ENCODE measurements at places on chromosomes 7 and 10.

DNA sequence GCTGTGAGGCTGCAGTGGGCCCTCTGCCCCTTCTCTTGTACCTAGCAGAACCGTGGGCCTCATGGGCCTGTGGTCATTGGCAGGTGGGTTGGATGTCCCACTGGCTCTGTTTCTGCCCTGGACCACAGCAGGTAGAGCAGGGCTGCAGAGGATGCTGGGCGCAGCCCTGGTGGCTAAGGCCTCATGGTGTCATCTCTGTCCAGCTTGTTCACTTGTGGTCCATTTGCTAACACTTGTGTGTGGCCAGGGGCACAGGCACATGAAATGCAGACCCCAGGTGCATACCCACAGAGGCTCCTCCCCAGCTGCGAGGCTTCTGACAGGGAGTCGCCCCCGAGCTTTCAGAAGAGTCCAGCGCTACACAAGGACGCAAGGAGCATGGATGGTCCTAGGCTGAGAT lies 22.4 kb upstream of the TBRG4 start:
- no peak for DNase-seq

GRCh38 chr7:144437370-144438191 lies 34.1 kb upstream of the NOBOX start:
- no peak for DNase-seq

DNA sequence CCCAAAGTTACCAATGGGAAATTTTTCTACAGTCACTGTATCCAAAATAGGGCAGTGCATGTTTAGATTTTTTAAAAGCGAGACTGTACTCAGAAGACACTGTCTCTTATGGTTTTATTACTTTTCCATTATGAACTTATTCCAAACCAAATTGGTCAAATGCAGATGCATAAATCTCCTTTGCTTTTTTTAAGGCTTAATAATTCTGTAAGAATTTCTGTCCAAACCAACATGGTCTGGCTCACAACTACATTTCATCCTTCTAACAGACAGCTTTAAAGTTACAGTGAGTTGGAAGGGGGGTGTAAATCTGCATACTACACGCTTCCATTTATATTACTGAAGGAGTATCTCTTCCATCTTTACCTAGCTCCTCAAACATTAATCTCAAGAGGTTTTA lies 199.2 kb downstream of the SLC25A13 start:
- DNase-seq: no peak

DNA sequence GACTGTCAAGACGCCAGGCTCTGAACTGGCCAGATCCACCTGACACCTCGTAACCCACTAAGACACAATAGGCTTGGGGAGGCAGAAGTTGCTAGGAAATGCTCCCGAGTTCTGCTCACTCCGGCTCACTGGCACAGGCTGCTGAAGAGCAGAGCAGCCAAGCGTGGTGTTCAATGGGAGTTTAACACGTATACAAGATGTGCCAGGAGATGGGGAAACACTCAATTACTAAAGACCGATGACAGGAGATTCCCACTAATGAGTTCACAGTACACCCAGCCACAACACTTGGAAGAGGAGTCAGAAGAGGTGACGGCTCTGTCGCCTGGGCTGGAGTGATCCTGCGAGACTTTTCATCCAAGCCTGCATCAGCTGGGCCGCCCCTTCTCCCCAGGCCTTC lies 303.4 kb downstream of the GFRA1 start:
- DNase-seq: no peak

- DNase-seq: no peak
Measured at GRCh38 chr10:118974951-118975350, 54.6 kb upstream of the NANOS1 start.

GRCh38 chr10:33661580-33662336 lies 327.3 kb upstream of the NRP1 start:
- DNase-seq: no peak

DNA sequence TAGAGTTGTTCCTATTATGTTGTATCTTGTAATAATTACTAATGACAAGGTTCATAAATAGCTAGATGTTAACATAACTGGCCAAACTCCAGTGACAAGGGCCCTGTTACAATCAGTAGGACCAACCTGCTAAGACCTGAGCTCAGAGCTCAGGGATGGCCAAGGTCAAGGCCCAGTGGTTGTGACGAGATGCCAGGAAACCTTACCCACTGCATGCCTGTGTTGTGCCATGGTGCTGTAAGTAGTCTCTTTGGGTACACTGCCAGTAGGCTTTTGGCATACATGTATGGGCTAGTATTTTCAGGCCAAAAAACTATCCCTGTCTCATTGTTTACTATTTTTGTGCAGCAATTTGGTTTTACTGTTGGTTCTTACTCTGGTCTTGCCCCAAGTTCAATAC lies 7.9 kb upstream of the IDI2 start:
- no peak for DNase-seq

GRCh38 chr10:127939786-127940330 lies 33.0 kb downstream of the PTPRE start:
- no peak for DNase-seq

DNA sequence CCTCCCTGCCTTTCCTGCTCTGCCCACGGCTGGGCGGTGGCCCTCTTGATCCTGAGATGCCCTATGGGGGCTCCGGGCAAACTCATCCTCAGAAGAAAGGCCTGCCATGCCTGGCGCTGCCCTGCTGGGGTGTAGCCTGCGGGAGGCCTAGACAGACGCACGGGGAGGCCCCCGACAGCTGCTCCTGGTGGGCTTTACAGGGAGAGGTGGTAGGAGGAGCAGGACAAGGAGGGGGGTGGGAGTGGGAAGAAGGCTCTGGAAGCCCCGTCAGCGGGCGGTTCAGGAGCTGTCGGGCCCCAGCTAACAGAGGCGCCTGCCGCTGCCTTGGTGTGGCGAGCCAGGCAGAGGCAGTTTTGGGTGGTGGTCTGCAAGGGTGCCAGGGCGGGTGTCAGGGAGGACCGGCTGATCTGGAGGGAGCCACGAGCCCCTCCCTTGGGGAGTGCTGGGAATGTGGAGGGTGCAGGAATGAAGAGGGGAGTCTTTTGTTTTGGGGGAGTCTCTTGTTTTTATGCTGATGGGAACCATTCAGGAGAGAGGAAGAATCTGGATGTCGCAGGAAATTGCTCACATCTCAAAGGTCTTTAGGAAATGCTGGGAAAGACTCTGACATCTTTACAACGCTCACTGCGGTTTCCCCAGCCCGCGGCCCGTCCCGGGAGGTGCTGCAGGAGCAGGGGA lies 63.5 kb downstream of the CFAP46 start:
- DNase-seq: no peak

DNA sequence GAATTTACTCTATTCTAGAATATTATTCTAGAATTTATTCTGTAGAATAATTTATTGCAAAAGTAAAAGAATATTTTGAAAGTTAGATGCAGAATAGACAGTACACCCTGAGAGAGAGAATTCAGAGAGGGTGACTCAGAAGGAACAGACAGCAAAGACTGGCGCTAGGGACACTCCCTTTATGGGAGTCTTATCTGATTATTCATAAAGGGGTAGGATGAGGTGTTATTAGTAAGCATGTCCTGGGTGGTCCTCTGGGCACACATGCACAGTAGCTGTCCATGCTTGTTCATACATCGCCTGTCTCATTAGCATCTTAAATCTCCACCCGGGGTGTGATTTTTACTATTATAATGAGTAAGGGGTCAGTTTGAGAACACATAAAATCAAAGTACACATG lies 100.1 kb downstream of the XPNPEP1 start:
- DNase-seq: no peak

GRCh38 chr10:132989476-132990415 lies 47.4 kb upstream of the CFAP46 start:
- DNase-seq: no peak

DNA sequence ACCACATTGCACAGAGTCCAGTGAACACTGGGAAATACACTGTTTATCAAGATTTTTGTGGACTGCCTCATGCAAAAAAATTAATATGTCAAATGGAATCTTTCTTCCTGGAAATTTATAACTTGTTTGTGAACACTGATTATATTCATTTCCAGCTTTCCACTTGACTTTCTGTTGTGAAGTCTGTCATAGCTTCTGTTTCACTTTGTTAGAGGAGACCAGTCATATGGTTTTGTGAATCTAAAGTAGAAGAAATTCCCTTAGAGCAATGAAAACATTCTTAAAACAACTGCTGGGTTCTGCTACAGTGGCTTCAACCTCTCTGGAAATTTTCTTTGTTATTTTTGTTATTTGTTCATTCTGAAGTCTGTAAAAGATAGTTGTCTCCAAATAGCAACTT lies 349.5 kb upstream of the NFE2L3 start:
- DNase-seq: no peak

- no peak for DNase-seq
Measured at GRCh38 chr10:127836966-127837365, 55.8 kb downstream of the CLRN3 start.

- DNase-seq: no peak
Measured at GRCh38 chr10:114174695-114175188, 739 bp upstream of the CCDC186 start.

- DNase-seq: no peak
Measured at GRCh38 chr7:137395420-137395819, 51.9 kb upstream of the PTN start.

DNA sequence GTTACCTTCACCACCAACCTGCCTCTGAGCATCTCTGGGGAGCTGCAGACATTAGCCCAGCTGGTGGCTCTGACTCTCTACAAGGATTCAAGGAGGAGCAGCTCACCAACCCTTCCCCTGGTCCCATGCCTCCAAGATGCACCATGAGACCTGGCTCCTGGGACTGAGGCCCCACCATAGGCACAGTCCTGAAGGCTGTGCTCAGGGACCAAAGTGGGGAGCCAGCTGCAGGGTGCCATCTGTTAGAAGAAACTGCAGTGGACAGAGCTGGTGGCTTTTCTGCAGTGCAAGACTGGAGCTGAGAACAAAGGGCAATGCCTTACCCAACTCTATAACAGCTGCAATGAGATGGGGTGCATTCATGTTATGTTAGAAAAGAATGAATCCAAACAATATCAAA lies 581.6 kb downstream of the TCERG1L start:
- DNase-seq: no peak

- DNase-seq: no peak
Measured at GRCh38 chr7:134375206-134375605, 58.5 kb upstream of the SLC35B4 start.

DNA sequence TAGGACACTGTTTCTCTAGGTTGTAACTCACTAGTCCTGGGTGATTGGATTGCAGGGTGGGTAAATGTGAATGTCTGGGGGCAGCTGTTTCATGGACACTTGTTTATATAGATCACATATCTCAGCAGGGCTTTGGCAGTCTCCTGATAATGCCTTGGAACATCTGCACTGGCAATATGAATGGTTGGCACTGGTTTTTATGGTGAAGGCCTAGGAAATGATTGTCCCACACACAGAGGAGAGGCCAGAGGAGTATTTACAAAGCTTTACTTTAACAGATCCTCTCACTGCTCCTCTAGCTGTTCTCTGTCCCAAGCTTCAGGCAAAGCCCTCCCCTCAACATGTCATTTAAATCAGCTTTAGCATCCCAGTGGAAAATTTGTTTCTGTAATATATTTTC lies 171.3 kb upstream of the STEAP4 start:
- DNase-seq: no peak

GRCh38 chr7:33185786-33186185 lies 56.4 kb downstream of the BBS9 start:
- no peak for DNase-seq

DNA sequence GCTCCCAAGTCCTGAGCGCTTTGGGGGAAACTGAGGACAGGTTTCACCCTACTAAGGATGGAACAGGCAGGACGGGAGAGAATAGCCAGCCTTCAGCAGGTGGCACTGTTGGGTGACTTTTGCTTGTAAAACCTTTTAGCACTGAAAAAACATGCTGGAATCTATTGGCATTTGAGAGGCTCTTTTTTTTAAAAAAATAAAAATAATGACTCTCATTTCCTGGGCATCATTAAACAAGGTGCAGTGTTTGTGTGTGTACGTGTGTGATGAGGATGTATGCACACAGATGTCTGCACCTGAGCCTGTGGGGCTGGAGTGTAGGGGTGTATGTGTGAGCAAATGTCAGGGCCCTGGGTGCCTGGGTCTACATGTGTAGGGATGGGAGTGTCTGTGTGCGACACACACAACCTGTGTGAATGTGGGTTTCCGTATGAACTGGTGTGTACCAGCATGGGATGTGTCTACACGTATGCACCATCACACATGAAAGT lies 177.9 kb downstream of the RPS24 start:
- no peak for DNase-seq

GRCh38 chr7:150966002-150966401 lies 12.1 kb downstream of the KCNH2 start:
- no peak for DNase-seq

- no peak for DNase-seq
Measured at GRCh38 chr10:113171662-113172061, 221.6 kb downstream of the TCF7L2 start.

- no peak for DNase-seq
Measured at GRCh38 chr10:25556457-25556856, 377.6 kb upstream of the MYO3A start.

GRCh38 chr10:73906524-73907447 lies 4.1 kb upstream of the PLAU start:
- no peak for DNase-seq

DNA sequence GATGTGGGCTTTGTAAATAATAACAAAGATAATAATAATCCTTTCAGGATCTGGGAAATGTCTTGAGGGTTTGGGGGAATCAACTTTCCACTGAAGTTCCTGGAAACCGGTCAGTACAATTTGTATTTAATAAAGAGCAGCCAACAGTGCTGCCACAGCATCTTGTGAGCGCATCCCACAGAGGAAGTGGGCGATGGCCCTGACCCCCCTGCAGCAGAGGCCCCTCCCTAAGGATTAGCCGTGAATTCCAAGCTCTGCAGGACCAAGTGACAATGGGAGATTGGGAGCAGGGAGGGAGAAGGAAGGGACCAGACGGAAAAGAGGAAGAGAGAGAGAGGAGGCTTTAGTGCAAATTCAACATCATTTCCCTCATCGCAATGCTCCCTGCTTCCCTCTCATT lies 349.2 kb downstream of the RNLS start:
- DNase-seq: no peak
